HCT116 (cell line): ENCODE measurements at places on chromosomes 3 and 15.

- no peaks in the 10 kb centered on the region for H3K4me1 ChIP-seq
- no peak overlapping the region for H3K27ac ChIP-seq
- H3K36me3 ChIP-seq: no peaks in the 10 kb centered on the region
- H3K4me3 ChIP-seq: no peak overlapping the region
- no peaks in the 10 kb centered on the region for H3K27me3 ChIP-seq
These were observed 641.8 kb downstream of the NTRK3 start for GRCh38 chr15:87614704-87615103.

DNA sequence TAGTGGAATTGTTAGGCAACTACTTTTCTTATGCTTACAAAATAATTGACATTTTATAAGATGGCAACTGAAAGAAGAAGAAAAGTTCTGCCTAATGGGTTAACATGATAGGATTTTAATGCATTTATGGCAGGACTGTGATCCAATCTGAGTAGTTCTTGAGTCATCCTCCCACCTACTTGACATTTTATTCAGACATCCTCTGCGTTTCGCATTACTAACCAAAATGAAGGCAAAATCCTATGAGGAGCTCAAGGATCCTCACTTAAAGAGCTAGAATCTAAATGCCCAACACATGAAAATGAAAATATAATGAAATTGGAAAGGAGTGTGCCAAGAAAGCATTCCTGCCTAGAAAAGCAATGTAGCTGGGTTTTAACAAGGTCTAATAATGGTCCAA lies 581.1 kb upstream of the SEMA6D start:
- no peaks in the 10 kb centered on the region for H3K36me3 ChIP-seq
- H3K4me1 ChIP-seq: no peaks in the 10 kb centered on the region
- no peak for DNase-seq
- no peak overlapping the region for H3K27ac ChIP-seq

GRCh38 chr3:190532731-190533203 lies 18.9 kb downstream of the IL1RAP start:
- no peaks in the 10 kb centered on the region for H3K4me1 ChIP-seq
- H3K27ac ChIP-seq: no peak overlapping the region
- no peak for DNase-seq
- H3K27me3 ChIP-seq: no peaks in the 10 kb centered on the region

DNA sequence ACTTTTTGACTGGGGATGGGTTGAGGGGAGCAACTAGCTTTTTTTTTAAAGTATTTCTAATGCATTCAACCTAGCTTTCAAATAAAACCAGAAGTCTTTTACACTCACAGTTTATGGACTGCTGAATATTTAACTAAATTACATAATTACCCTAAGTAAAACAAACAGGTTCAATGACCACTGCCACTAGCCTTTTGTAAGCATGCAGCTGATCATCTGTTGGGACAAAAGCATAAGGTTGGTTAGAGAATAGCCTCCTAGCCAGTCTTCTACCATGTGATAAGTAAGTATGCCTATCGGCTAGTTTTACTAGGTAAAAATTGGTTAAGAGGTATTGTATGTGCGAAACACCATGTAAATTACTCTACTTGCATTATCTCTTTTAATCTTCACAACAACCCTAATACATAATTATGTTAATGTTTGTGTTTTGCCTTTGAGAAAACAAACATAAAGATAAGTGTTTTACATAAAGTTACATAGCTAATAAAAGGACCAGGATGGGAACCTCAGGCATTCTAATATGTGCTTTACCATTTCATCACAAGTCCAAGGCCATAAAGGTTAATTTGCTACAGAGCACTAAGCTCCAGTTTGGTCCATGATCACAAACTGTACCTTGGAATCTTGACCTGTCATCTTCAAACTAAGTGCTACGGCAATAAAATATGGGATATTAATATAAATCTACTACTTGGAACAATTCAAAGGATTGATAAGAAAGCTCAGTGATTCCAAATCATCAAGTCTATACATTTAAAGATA lies 13.2 kb downstream of the PFN2 start:
- no peaks in the 10 kb centered on the region for H3K27me3 ChIP-seq
- DNase-seq: no peak
- peaks cover 16% of the 10 kb centered on the region for H3K36me3 ChIP-seq
- H3K4me3 ChIP-seq: no peak overlapping the region
- no peaks in the 10 kb centered on the region for H3K4me1 ChIP-seq
- H3K27ac ChIP-seq: no peak overlapping the region

- H3K27me3 ChIP-seq: no peaks in the 10 kb centered on the region
- DNase-seq: no peak
- H3K27ac ChIP-seq: no peak overlapping the region
- no peak overlapping the region for H3K4me3 ChIP-seq
- no peaks in the 10 kb centered on the region for H3K36me3 ChIP-seq
These were observed 296.1 kb downstream of the AGBL1 start for GRCh38 chr15:86375733-86376280.

- H3K27ac ChIP-seq: peak overlapping the region; percentile 90
- peak overlapping the region; percentile 88 for H3K4me3 ChIP-seq
- H3K4me1 ChIP-seq: no peaks in the 10 kb centered on the region
- H3K27me3 ChIP-seq: no peaks in the 10 kb centered on the region
- no peaks in the 10 kb centered on the region for H3K36me3 ChIP-seq
- no peak for DNase-seq
These were observed 976 bp upstream of the ABTB1 start for GRCh38 chr3:127671523-127672428.
